ENCODE measurements at places on chromosomes 16 and 17.

GRCh38 chr17:30996486-30996885 lies 25.6 kb downstream of the RNF135 start:
- no peak for DNase-seq

DNA sequence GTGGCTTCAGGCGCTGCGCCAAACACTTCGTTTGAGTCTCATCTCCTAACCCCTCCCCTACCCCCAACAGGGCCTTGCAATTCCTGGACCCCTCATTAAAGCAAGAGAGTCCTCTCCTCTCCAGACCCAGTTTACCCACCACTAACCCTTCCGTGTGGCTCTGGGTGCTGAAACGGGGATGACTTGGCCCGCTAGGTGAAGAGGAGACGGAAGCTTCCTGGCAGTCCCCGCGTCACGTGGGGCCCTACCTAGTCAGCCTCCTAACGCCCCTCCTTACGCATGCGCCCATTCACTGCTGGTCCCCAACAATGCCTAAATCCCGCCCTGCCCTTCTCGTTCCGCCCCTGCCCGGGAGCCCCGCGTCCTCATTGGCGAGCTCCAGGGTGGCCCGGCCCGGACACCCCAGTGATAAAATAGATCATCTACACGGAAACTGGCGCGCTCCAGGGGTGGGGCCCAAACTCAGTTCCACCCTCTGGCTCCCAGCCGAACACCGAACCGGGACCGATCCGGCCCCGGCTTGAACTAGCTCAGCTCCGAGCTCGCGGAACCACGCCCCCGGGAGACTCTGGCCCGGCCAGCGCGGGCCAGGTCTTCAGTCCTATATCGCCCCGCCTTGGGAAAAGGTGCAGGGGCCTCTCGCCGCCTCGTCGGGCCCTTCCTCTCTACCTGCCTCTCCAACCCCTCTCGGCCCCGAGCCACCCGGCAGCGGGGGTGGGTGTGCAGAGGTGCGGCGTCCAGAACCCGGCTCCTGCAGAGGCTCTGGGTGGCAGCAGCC lies at the start of gene SLC16A13:
TSS of gene SLC16A13 (plus strand) at position 425 of the 778 bp plus-strand sequence. CDS start 368 bp downstream, outside the sequence.
- DNase-seq: peak; percentile 80

DNA sequence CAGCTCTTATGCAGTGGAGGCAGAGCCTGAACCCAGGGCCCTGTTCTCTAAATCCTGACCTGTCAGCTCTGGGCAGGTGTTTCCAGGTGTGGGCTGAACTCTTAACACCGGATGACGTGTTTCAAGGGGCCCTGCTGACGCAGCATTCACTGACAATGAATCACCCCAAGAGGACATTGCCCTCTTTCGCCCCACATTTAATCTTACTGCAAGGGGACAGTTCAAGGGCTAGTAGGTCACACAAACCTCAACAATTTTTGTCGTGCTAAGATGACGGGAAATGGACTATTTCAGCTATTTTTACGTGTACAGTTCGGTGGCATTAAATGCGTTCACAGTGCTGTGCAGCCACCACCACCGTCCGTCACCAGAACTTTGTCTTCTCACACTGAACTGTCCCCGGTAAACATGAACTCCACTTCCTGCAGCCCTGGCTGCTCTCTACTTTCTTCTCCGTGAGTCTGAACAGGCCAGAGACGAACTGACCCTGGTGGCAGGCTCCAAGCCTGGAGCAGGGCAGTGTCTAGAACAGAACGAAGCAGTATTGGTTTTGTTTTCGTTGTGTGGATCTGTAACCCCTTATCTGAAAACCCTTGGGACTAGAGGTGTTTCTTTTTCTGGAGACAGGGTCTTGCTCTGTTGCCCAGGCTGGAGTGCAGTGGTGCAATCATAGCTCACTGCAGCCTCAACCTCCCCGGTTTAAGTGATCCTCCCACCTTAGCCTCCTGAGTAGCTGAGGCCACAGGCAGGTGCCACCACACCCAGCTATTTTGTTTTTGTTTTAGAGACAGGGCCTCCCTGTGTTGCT lies 88.4 kb upstream of the CIBAR2 start:
- DNase-seq: no peak

GRCh38 chr16:49876716-49877129 lies 20.8 kb upstream of the ZNF423 start:
- DNase-seq: no peak

DNA sequence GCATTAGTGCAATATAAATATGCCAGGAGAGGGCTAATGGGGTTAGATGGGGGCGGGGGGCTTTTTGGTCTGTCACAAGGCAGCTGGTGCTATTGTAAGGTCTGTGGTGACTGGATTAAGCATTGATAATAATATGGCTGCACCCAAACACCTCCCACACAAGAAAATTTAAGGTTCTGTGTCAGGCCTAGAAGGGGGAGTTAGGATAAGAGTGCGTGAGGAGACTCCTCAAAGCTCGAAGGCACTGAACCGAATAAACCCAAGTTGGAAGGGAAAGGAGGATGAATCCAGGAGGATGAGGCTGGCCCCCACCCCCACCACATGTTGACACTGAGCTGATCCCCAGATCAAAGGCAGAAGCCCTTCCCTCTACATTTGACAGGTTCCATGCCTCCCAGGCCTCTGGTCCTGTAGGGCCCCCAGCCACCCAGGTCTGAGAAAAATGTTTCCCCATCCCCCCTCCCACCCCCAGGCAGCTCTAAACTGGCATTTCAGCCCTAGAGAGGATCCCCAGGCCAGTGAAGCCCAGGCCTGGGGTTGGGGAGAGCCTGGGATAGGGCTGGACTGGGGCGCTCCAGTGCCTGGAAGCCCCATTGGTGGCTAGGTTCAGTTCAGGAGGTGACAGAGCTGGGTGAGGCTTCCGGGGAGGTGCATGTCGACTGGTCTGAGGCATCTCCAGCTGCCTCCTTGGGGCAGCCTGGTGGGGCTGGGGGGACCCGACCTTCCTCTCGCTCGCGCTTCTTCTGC lies 1.7 kb downstream of the HOXB1 start:
- no peak for DNase-seq

DNA sequence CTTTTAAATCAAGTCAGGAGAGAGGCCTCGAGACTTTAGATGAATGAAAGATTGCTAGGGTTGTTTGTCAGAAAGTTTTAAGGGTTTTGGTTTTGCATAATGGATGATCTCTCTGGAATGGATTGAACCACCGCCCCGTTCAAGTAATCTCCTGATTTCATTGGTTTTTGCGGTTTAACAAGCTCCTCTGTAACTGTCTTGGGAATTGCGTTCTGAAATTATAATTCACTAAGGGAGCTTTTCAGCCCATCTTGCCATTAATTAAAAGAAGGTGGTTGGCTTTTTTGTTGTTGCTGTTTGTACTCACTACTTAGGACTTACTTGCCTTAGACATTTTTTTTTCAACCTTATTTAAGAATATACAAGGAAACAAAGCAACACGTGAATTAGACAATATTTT lies 8.8 kb downstream of the HS3ST4 start:
- DNase-seq: no peak

- DNase-seq: no peak
Measured at GRCh38 chr16:10745841-10746240, 2.2 kb downstream of the NUBP1 start.

DNA sequence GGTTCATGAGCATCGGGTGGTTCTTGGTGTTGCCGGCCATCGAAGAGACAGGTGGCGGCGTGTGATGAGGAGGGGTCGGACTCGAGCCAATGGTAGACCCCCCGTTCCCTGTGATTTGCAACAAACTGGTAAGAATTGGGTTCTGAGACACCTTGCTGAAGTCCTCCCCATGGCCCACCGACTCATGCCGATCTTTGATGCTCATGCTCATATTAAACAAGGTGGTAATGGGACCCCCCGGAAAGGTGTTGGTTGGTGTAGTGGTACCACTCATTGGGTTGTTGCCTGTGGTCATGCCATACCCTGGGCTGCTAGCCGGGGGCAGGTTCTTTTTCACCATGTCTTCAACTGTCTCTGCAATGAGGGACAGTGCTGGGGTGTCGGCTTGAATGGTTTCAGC lies 8.9 kb upstream of the FBXL20 start:
- no peak for DNase-seq

- no peak for DNase-seq
Measured at GRCh38 chr17:56739776-56740175, 93.9 kb downstream of the C17orf67 start.

DNA sequence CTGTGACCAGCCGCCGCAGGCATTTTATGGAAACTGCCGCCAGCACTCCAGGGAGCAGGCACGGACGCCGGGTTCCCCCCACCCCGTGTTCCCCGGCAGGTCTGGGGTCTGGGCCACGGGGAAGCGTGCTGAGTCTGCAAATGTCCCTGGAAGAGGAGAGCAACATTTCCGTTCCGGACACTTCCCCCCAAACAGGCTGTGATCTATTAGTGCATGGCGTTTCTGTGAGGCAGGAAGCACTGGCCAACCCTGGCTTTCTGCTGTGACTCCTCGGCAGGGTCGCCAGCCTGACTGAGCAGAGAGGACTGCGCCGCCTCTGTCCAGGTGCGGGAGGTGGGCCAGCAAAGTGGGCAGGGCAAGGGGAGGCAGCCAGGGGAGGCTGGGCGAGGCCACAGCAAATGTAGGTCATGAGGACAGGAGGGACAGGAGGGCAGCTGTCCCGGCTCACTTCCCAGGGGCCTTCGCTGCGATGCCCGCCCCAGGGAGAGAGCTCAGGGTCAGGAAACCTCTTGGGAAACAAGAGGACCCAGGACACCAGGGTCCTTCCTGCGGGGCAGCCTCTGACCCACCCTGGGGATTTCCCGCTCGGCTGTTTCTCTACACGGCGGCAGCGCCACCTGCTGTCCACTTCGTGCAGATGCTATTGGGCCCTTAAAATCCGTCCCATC lies 9.5 kb downstream of the FOXF1 start:
- DNase-seq: no peak

DNA sequence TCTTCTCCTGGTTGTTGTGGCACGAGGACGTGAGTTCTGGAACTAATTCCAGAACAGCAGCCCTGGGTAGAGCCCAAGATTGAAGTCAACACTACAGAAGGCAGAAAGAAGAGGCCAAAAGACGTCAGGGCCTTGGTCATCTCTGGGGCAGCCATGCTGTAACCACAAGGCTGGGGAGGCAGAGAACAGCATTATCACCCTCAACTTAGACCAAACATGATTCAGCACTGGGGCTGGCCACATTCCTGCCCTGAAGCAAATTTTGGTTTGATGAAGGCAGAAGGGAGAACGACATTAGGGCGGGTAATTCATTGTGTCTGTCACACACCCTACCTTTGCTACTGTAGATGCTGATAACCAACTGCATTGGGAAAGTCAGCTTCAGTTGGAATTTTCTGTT lies 9.7 kb upstream of the ALOX15B start:
- no peak for DNase-seq

DNA sequence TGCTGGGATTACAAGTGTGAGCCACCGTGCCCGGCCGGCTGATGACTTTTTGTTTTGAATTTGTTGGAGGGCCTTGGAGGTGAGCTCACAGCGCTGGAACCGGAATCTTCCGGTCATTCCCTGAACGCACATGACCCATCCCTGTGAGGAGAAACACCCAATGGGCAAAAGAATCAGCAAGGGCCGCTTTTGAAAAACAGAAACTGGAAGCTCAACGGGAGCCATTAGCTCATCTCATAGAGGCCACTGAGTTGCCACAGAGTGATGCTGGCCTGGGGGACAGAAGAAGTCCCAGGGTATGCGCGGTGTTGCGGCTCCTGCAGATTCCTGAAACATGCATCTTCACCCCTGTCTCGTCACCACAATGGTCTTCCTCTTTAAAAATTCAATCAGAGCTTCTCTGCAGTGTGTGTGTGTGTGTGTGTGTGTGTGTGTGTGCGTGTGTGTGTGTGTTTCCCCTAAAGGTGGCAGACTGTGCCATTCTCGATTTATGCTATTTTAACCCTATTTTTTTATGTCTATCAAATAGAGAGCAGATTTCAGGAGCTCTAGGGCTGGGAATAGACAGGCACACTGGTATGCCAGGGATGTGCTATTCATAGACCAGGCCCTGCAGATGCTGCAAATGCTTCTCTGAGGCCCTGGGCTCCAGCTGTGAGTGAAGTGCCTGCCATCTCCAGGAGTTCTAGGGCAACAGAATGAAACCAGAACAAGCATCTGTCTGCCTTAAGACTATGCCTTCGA lies 68.3 kb downstream of the MARCHF10 start:
- no peak for DNase-seq

GRCh38 chr16:29734786-29735185 lies 11.0 kb downstream of the C16orf54 start:
- DNase-seq: no peak

GRCh38 chr16:22948603-22949368 lies 134.8 kb downstream of the HS3ST2 start:
- no peak for DNase-seq

DNA sequence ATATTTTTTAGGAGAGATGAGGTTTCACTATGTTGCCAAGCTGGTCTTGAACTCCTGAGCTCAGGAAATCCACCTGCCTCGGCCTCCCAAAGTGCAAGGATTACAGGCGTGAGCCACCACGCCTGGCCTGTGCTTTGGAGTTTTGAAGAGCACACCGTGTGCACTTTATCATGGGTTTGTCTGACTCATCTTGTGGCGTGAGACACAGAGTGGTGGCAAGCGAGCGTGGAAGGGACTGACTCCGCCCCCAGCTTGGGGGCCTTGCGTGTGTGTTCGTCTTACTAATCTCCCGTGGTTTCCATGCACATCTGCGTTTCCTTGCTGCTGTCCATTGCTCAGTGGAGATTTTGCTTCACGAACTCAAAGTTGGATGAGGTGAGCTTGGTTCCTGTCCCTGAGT lies 22.9 kb downstream of the CRAMP1 start:
- DNase-seq: no peak

DNA sequence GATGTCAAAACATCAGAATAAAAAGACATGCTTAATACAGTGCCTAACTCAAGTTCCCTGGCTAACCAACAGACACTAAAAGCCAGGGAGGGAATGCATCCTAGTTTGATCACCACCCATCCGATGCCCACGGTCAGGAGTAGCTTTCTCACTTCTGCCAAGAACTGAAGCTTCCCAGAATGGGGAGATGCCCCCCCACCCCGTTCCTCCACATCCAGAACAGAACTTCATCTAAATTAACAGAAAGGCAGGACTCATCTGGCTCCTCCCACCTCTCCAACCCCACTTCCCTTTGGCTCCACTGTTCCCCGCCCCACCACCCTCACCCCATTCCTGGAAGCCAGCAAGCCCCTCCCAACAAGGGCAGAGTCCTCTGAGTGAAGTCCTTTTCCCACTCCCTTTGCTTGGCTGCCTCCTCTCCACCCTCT lies 33.7 kb downstream of the GDE1 start:
- no peak for DNase-seq

GRCh38 chr16:62665269-62665668 lies 629.0 kb upstream of the CDH8 start:
- no peak for DNase-seq

DNA sequence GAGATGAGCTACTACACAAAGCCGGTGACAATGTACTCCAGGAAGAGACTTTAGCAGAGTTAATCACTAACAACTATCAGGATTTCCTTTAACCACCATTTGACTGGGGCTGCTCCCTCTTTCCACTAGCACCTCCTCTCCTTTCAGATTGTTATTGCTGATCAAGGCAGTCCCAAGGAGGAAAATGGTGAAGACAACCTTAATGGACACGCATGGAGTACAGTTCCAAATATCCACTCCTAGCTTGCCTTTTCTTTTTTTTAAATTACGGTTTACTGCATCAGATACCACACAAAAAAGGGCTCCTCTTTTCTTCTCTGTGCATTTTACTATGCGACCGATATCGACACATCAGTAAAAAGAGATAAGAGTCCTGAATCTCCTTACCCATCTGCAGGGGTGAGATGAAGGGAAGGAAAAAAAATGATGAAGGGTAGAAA lies 30.9 kb downstream of the FAM222B start:
- DNase-seq: peak; percentile 7

- DNase-seq: no peak
Measured at GRCh38 chr16:11405331-11406176, 60.3 kb downstream of the RMI2 start.

- DNase-seq: no peak
Measured at GRCh38 chr17:4588391-4588790, 4.1 kb downstream of the SMTNL2 start.
